ENCODE measurements at places on chromosomes 2 and 18.

GRCh38 chr18:78770823-78771139, 208.8 kb upstream of the SALL3 start:
- no peak for DNase-seq

- DNase-seq, result peak; percentile 36
Measured at GRCh38 chr2:226431288-226431948, 368.2 kb downstream of the IRS1 start.

DNA sequence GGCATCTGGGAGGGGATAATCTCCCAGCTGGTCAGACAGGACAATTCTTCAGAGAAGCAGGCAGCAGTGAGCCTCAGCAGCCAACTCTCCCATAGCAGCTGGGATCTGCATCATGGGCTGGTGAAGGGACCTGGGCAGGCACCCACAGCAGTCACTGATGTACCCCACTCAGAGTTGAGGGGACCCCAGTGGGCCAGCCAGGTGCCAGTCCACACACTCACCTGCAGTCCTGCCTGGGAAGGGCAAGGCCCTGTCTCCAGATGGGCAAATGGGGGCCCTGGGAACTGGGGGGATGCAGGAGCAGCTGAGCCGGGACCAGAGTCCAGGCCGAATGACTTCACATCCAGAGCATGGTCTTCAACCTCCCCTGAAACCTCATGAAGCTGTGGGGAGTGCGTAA, 170.4 kb downstream of the ZFP36L2 start:
- no peak for DNase-seq

- no peak for DNase-seq
Measured at GRCh38 chr18:45059695-45060094, 379.0 kb downstream of the SETBP1 start.
